ENCODE measurements at places on chromosomes 5 and 9.

- no peak for DNase-seq
Measured at GRCh38 chr5:58972301-58972700, 389.4 kb downstream of the RAB3C start.

GRCh38 chr9:92650839-92651621 is 18.9 kb downstream of the IPPK start:
- no peak for DNase-seq

GRCh38 chr9:88984543-88984883 is 6.8 kb upstream of the S1PR3 start:
- DNase-seq, result no peak

DNA sequence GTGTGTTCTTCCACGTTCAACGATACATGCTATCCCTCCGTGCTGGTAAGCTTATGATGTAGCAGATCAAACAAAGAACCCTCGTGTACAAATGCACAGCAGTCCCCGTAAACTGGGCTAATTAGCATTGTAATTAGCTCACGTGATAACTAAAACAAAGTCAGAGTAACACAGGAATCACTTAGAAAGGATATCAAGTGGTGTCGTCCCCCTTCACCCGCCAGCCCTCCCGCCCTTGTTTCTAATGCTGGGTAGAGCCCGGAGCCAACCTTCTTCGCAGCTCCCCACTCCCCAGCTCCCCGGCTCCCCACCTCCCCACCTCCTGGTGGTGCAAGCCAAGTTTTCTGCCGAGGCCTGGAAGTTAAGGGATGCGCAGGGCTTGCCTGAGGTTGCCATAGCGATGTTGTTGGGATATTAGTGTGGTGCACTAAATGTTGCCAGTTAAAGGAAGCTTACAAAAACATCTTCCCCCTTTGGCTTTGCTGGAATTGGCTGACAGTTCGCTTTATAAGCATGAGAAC is 357.9 kb upstream of the CCNH start:
- DNase-seq, result no peak

GRCh38 chr9:35905051-35905781 is 786 bp upstream of the HRCT1 start:
- no peak for DNase-seq

DNA sequence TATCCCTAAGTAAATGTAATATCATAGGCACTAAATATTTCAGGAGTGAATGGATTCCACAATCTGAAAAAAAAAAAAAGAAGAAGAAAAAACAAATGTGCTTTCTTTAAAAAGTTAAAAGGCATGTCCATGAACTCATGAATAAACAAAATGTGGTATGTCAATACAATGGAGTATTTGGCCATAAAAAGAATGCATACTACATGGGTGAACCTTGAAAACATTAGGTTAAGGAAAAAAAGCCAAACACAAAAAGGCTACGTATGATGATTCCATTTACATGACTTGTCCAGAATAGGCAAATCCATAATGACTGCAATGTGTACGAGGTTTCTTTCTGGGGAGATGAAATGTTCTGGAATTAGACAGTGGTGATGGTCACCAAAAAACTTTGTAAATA is 45.3 kb downstream of the FNIP1 start:
- DNase-seq, result no peak

DNA sequence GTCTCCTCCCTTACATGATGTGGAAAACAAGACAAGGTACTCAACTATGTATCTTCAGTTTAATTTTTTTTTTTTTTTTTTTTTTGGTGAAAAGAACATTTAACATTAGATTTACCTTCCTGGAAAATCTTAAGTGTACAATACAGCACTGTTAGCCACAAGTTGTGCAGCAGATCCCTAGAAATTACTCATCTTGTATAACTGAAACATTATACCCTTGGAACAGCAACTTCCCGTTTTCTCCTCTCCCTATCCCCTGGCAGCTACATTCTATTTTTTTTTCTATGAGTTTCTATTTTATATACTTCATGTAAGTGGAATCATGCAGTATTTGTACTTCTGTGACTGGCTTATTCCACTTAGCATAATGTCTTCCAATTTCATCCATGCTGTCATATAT is 421.9 kb upstream of the FTMT start:
- DNase-seq, result no peak

GRCh38 chr9:13383855-13384254 is 104.4 kb upstream of the MPDZ start:
- DNase-seq, result no peak

- DNase-seq, result no peak
Measured at GRCh38 chr5:179371121-179371510, 25.9 kb upstream of the ADAMTS2 start.

GRCh38 chr9:122031776-122032175 is 61.3 kb downstream of the TTLL11 start:
- DNase-seq, result no peak

DNA sequence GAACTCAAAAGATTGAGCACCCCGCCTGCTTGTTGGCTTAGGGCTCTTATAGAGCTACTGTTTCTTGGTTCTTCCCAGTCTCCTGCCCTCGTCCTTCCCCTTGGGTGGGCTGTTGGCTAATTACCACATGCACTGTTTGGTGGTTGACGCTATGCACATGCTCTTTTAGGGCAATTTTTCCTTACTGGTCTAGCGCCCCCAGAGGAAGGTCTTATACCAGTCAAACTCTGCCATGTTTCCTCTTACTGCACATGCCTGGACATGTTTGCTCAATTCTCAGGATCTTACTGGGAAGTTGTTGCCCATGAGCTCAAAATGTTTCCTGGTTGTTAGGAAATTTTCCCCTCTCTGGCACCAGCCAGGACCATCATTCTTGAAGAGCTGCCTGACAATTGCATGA is 101.9 kb downstream of the SLC28A3 start:
- no peak for DNase-seq

GRCh38 chr5:178427576-178428197 is 162.5 kb downstream of the COL23A1 start:
- DNase-seq, result no peak

DNA sequence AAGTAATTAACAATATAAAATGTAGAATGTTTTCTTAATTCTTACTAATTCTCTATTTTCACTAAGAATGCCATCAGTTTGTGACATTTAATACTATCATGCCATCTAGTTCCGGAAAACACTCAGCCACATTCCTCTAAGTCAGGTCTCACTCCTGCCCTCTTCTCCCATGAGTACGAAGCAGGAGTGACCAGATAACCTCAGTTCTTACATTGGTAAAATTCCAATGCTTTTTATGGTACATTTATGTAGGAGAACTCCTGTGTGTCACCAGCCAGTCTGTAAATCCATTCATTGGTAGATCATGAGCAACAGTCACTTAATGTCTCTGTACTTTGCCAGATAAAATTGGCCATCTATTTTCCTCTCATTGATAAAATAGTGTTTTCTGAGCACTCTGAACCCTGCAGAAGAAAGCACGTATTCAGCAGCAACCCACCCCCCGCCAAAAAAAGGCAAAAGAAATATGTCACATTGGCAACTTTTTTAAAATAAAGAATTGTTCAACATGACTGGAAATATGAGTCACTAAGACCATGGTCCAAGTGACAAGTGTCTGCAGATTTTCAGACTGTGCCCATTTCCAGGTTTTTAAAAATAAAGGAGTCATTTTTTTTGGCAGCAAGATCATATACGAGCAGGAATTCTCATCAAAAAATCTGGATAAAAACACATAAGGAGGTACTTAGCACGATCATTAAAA is 11.8 kb downstream of the GLIS3 start:
- DNase-seq, result no peak

DNA sequence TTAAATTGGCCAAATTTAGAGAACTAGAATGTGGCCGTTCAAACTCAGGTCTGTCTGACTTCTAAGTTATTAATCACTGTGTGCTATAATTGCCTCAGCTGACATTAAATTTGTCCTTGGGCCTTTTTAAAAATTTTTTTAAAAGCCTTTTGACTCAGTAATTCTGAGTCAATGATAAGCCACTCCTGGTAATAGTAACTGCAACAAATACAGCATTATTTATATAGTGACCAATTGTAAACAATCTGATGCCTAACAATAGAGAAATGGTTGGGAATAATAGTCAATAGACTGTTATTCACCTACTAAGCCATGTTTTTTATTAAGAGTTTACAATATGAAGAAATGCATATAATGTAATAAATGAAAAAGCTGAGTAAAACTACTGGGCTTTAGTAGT is 70.9 kb upstream of the FSD1L start:
- DNase-seq, result no peak
